ENCODE measurements at places on chromosomes 3 and 15.

- no peak for DNase-seq
These were observed 92.8 kb upstream of the GALNT15 start for GRCh38 chr3:16081661-16082060.

- DNase-seq = no peak
These were observed 312.1 kb upstream of the TGFBR2 start for GRCh38 chr3:30294241-30294667.

DNA sequence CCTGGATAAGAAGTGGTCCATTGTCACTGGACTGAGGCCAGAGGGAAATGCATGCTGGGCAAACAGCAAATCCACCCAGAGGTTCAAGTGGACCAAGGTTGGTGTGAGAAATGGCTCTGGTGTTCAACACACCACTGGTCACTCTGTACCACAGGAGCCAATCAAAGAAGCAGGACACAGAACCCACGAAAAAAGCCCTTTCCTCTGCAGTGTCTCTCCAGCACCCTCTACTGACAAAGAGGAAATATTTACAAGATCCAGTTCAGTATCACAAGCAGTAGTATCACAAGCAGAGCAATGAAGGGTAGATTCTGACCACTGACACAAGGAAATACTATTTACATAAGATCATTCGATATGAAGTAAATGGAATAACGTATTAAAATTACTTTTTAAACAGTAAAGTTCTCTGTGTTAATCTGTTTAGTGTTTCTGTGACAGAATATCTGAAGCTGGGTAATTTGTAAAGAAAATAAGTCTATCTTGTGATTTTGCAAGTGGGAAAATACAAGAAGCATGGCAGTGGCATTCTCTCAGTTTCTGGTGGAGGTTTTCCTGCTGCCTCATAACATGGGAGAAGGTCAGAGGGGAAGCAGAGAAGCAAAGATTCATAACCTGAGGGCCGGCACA, 390.7 kb downstream of the EFHB start:
- DNase-seq = no peak

GRCh38 chr3:45455040-45455439, 66.7 kb downstream of the LARS2 start:
- no peak for DNase-seq

GRCh38 chr15:89912674-89913396, at the start of gene ARPIN:
Gene ARPIN, minus strand, starts transcription at chr15:89912952. Its CDS starts 117 bp downstream, at chr15:89912835.
- DNase-seq = peak; percentile 80

- no peak for DNase-seq
These were observed 124.9 kb downstream of the PTPRG start for GRCh38 chr3:61686228-61686648.

GRCh38 chr3:81793410-81793809, 32.0 kb upstream of the GBE1 start:
- DNase-seq = no peak

- DNase-seq = no peak
These were observed 261.0 kb downstream of the SHQ1 start for GRCh38 chr3:72587282-72587681.

GRCh38 chr3:8497582-8497981, 4.0 kb upstream of the LMCD1 start:
- DNase-seq = no peak

DNA sequence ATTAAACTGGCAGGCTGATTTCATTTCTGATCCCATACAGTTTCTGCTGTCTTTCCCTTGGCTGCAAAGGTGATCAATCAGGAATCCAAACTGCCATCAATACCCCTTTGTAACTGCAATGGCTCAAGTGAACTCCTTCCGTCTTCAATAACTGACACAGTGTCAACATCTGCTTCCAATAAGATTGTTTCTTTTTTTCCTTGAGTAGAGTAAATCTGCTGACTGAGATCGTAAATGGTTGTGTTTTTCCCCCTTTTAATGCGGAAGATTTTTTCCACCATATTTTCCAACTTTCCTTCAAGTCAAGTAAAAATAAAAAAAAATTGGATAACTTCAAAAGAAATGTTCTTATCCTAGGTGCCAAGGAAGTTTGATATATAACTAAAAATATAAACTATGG, 48.7 kb downstream of the VGLL3 start:
- DNase-seq = no peak

- no peak for DNase-seq
These were observed 78.2 kb downstream of the TM2D3 start for GRCh38 chr15:101573951-101574350.

DNA sequence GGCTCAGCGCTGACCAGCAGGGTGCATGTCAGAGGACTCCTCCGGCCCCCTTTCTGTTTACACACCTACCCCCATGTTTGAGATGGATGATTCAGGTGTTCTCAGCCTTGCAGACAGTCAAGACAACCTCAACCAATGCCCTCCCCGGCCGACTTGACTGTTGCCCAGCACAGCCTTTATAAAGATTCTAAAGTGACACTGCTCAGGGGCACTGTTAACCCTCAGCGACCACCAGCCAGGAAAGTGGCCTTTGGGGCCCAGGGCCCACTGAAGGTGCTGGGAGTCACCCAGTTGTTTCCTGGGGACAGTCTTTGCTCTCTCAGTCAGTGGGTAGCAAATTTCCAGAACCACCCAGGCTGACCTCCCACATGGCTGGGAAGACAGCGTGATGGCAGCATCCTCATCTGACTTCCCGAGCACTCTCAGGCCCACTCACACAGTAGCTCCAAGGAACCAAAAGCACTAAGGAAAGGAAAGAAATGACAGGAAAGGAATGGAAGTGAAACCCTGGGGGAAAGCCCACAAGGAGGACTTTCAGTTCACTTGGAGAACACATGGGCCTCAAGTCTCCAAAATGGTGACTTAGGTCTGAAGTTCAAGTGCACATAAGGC, 128.4 kb downstream of the ASB7 start:
- DNase-seq = no peak

DNA sequence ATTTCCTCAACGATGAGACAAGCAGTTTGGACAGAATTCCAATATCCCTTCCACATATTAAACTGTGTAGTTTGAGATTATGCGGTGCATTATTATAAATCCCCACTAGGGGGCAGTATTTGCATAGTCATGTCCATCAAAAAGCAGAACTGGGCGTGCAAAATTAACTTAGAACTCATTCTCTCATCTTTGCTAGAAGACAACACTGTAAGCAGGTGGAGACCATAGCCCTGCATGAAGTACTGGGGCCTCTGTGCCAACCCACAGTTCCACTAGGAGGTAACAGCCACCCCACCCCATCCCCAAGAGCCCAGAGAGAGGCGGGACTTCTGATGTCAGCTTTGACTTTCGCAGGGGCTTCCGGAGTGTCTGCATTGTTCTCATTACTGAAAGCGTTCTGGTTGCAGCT, 106.6 kb upstream of the TMC3 start:
- peak; percentile 79 for DNase-seq

- no peak for DNase-seq
These were observed 173.7 kb upstream of the CRBN start for GRCh38 chr3:3353153-3353552.

DNA sequence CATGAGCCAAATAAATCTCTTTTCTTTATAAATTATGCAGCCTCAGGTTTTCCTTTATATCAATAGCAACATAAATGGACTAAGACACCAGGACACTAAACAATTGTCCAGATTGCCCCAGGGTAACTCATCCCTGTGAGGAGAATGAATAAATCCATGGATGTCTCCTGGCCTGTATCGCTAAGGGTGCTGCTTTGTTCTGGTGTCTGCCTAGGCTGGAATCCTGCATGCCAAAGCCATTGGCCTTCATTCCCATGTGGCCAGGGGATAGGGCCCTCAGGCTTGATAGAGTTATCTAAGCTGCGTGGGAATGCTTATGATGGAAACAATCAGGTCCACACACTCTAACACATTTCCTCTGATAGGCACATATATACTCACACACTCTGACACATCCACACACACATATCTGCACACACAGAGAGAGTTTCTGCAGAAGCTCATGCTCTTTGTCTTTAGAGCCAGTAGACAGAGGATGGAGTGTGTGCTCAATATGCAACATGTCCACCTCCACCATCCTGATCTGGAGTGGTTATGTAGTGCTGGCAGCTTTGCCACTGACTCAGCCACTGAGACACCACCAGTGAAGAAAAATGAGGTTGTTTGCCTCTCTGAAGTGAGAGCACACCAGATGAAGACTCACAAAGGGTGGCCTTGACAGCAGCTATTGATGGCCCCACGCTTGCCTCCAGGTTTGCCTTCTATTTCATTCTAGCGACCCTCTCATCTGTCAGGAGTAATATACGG, 24.0 kb upstream of the DGKG start:
- DNase-seq = no peak

DNA sequence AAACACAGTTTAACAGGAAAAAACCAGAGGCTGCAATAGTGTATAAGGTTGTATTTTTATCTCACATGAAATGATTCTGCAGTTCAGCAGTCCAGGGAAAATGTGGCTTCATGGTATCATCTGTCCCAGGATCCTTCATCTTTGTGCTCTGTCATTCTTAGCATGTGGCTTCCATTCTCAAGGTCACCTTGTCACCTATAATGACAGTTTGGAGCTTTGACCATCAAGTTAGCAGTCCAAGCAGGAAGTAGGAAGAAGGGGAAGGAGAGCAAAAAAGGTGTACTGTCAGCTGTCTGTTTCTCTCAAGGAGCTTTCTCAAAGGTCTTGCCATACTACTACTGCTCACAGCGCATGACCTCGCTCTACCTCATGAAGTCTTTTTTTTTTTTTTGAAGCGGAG, 58.6 kb upstream of the CRTC3 start:
- DNase-seq = no peak

DNA sequence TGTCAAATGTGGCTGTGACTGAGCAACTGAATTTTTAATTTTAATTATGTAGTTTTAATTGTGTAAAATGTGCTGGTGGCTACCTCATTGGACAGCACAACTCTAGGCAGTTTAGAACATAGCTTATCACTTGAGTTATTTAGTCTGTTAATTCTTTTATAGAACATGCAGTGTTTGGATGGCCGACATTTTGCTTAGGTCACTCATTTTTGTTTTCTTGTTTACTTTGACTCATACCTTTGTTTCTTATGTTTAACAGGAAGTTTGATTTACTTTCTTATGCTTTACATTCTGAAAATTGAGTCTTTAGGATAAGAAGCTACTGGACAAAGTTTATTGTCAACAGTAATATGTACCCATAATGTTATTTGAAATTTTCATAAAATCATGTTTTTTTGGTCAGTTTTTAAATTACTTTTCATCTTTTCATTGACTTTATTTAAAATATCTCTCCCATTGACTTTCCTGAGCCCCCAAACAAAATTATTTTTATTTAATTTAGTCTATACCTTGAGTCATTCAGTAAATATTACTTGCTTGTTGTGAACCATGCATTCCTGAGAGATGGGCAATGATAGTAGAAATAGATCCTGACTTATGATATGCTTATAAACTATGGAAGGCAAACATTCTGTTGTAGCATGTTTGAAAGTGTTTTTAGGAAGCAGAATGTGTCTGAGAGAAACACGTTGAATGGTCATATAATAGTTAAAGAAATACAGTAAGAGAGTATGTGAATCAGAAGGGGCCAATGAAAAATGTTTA, 60.6 kb downstream of the TCF12 start:
- DNase-seq = no peak

GRCh38 chr15:57156210-57156884, 220.0 kb upstream of the CGNL1 start:
- DNase-seq = no peak

GRCh38 chr15:30958219-30958618, 33.2 kb downstream of the MTMR10 start:
- no peak for DNase-seq

DNA sequence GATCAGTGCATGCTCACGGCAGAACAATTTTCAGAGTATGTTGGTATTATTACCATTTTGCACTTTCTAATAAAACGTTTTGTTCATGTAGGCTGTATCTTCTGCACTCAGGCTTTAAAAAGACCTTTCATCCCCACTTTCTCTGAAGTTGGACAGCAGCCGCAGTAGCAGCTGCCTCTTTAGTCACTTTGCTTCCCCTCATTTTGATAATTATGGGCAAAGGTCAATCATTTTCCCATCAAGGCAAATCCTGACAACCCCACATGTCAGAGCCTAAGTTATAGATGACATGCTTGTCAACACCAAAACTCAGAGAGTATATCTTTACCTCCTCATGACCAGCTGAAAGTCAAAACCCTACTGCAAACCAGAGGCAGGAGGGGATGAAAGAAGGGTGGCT, 99.7 kb downstream of the ROBO2 start:
- no peak for DNase-seq

DNA sequence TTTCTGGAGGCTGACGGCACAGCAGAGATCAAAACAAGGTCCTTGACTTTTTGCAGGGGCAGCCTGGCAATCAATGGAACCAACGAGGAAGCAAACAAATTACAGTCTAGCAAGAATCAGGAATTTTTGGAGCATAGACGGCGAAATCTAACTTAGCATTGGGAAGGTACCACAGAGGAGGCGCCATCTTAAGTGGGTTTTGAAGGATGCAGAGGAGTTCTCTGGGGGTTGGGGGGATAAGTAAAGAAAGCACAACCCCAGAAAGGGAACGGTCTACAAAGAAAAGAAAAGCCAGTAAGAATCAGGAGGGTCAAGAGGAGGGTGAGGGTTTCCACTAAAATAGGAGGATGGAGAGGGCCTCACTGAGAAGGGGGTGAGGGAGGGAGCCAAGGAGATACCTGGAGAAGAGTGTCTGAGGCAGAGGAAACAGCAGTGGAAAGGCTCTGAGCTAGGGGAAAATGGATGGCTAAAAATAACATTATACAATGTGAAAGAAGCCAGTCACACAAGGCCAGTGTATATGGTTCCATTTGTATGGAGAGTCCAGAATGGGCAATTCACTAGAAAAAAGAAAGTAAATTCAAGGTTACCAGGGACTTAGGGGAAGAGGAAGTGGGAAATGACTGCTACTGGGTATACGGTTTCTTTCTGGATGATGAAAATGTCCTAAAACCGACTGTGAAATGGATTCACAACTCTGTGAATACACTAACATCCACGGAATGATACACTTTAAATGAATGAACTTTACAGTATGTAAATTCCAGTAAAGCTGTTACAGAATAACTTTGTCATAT, 25.2 kb upstream of the IQSEC1 start:
- no peak for DNase-seq

- DNase-seq = no peak
These were observed 76.7 kb downstream of the ADAMTS7 start for GRCh38 chr15:78734451-78735064.

- no peak for DNase-seq
These were observed 102.4 kb downstream of the NR1D2 start for GRCh38 chr3:24047513-24047912.
